ENCODE measurements at places on chromosomes 3 and 15.

- DNase-seq, result no peak
Measured at GRCh38 chr3:3110299-3110630, at the start of gene IL5RA. IL5RA (minus strand) TSS chr3:3110374; CDS start chr3:3104984, 5,390 bp downstream.

- DNase-seq, result no peak
Measured at GRCh38 chr15:66830823-66831222, 128.8 kb downstream of the SMAD6 start.

DNA sequence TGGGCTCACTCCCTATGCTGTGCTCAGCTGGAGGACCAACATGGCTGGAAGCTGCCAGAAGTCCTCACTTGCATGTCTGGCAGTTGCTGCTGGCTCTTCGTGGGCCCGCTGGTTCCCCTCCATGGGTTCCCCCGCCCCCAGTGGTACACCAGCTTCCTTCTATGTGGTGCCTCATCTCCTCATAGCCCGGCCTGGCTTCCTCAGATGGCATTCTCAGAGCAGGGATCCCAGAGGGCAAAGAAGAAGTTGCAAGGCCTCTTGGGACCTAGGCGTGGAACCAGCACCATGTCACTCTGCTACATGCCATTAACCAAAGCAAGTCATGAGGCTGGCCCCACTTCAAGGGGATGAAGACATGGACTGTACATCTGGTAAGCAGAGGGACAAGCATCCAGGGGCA, 2.9 kb upstream of the CFAP92 start:
- no peak for DNase-seq

DNA sequence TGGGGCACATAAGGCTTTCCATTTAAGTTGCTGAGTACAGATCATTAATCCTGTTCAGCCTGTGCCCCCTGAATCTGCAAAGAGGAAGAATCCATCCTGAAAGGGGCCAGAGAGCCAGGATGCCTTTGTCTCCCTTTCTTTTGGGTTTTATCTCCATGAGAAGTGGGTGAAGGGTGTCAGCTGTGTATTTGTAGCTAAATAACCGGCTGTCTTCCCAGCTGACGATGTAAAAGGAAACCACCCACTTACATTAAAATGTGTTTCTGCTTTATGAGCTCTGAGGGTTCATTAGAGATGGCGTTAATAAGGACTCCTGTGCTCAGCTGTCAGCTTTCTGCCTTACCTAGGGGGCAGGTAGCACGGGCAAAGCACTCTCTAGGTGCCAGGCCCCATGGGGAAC, 83.4 kb downstream of the SLCO3A1 start:
- no peak for DNase-seq

DNA sequence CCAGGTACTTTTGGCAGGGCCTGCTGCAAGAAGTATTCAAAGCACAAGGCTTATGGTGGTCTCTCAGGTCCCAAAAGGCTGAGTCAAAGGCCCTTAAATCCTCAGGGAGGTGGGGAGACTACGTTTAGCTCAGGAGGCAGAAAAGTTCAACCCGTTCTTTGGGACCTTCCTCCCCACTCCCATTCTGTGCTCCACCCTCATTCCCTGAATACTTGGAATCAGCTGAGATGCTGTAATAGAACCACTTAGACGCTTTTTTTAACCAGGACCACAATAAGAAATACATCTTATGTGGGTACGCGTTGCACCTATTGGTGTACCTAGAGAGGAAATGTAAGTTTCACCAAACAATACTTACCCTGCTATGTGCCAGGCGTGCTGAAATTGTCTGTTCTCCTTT, 58.0 kb downstream of the FAM174B start:
- no peak for DNase-seq

GRCh38 chr3:127780536-127781400, 41.5 kb downstream of the MGLL start:
- no peak for DNase-seq

GRCh38 chr15:63041974-63042876, at the start of gene TPM1:
TPM1 (plus strand) TSS chr15:63042747; CDS start chr15:63042830, 83 bp downstream.
- DNase-seq, result no peak

DNA sequence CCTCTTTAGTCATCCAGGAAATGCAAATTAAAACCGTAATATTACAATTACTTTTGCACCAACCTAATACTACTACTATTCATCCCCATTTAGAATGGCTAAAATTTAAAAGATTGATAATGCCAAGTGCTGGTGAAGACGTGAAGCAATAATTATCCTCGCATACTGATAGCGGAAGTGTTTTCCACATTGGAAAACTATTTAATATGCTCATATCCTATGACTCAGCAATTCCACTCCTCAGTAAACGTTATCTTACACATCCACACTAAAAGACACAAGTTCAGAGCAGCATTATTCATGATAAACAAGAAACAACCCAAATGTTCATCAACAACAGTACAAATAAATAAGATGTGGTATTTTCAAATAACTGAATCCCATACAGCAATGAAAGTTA, 70.6 kb downstream of the VPS13C start:
- DNase-seq, result no peak

- no peak for DNase-seq
Measured at GRCh38 chr3:11774296-11774877, 72.3 kb downstream of the TAMM41 start.

DNA sequence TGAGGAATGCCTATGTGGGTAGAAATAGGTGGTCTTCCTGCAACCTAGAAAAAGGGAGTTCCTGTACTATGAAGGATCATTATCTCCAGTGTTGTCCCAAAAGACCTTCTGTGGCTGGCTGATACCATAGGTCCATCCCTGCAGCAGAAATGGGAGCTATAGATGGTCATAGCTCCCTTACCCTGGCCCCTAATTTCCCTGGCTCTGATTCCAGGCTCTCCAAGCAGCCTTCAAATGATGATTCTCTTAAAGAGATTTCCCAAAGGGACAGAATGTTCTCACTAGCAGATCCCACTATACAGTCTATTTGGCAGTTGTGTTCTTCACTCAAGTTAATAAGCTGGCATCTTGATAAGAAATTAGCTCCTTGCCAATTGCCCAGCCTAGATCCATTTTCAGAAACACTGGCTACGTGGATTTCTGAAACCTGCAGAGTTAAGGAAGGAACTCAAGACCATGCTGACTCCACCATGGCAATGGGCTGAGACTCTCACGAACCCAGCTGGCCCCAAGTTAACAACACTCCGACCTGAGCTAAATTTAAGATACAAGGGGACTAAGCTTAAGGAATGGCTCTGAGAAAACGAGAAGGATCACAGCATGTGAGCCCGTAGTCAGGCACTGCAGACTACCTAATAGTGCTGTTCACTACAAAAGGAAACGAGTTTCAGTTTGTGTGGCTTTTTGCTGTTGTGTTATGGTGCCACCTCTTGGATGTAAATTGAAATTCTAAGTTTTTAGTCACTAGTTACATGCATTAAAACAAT, 11.4 kb downstream of the C15orf40 start:
- DNase-seq, result no peak

- no peak for DNase-seq
Measured at GRCh38 chr15:85770096-85771041, 24.4 kb downstream of the KLHL25 start.

GRCh38 chr3:171329746-171330145, 130.5 kb downstream of the TNIK start:
- no peak for DNase-seq

DNA sequence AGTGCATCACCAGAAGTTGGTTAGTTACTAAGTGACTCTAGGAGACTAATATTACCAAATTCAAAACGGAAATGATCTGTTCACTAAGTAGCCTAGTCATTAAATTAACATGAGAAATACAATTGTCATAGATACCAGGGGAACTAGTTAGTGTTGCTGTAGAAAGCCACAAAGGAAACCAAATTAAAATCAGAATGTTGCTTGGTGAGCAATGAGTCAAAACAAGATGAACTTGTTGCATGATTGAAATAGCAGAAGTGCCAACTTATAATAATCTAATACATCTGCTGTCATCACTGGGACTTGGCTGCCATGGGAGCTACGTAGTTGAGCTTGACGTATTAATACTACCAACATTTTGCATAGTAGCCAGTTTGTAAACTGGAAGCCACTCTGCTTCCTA, 458.1 kb downstream of the DIPK2A start:
- DNase-seq, result no peak

GRCh38 chr3:170469151-170470062, 50.7 kb downstream of the CLDN11 start:
- DNase-seq, result no peak

DNA sequence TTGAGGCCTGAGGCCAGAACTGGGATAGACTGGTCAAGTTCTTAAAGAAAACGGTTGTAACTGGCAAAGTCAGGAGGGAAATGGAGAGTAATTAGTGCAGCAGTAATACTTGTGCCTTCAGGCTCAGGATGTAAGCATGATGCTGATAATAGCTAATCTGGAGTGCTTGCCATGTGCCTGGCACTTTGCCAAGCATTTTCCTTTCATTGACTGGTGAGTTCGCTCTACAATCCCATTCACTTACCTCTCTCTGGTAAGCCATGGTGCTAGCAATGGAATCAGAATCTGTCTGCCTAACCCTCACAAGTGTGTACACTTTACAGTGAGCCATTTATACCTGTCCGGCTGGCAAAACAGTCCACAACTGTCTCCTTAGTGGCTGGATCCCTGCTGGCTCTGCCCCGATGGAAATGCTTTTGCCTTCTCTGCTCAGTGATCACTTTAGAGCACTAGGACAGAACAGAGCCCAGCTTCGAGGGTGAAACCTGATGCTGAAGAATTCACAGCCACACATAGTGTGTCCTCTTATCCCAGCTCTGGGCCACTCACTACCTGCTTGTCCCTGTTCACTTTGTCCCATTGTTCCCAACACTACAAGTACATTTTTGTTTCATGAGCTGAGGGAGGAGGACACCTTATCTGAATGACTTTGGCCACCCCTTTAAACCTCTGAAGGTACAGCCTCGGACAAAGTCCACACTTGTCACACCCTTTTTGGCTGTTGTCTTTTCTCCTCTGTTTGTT, 10.3 kb downstream of the CHP1 start:
- no peak for DNase-seq

- no peak for DNase-seq
Measured at GRCh38 chr3:133928136-133928893, 32.6 kb upstream of the RAB6B start.

DNA sequence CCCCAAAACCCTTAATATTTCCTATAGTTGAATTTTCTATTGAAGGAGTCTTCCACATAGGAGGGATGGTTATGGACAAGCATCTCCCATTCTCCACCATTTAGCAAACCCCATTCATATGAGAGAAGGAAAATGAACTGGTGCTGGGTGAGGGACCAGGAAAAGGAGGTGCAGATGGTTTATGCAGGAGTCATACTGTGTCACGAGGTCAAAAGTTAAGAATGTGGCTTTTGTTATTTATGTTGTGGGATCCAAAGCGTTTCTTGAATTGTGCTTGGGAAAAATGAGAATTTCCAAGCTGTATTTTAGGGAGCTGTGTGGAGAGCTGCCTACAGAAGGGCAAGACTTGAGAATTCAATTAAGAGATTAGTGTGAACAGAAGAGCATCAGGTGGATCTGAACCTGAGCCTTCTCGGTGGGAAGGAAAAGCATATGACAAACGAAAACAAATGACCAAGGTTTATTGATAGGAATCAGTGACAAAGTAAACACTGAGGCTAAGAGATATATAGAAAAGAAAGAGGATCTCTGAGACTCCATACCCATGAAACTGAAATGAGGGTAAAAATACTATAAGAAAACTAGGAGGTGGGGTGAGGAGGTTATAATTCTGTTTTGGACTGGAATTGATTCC, 473.3 kb upstream of the NR2F2 start:
- no peak for DNase-seq

DNA sequence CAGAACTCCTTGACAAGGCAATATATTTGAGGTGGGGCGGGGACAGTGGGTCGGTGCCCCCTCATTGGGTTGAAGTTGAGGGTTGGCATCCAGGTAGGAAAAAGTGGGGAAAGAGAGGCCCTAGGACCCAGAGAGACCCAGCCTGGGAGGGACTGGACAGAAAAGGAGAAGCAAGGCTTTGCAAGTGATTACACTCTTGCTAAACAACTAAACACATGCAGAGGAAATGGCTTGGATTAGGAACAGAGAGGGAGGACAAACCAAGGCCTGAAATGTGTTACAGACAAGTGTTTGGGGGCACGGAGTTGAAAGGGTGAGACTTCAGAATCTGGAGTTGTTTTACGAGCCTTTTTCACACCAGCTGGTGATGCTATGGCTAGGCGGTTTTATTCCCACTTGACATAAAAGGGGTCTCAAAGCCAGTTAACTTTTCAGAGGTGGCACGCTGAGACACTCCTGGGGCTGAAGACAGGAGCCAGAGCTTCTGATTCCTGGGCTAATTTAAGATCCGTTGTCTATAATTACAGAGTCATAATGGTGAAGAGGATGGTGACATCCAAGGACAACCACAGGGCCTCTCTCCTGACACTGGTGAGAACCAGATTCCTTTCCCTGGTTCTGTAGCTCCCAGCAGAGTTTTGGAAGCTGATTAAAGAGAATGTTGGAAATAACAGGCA, 7.7 kb upstream of the KCTD6 start:
- no peak for DNase-seq

- DNase-seq, result no peak
Measured at GRCh38 chr3:129553719-129554118, 10.7 kb downstream of the H1-8 start.

GRCh38 chr3:26271848-26272247, 350.7 kb upstream of the LRRC3B start:
- no peak for DNase-seq

DNA sequence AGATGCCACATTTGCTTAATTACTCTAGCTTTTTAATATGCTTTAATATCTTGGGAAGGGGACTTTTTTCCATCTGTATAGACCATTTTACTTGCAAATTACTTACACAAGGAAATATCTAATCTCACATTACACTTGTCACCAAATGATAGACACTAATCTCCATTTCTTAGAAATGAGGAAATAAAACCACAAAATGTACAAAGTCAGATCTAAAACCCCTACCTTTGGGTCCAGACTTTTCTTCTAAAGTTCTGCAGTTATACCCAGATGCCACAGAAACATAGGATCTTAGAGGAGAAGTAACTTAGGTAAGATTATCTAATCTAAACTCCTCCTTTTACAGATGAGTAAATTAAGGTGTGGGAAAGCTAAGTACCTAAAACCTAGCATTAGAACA, 44.3 kb downstream of the CD200R1L start:
- no peak for DNase-seq

DNA sequence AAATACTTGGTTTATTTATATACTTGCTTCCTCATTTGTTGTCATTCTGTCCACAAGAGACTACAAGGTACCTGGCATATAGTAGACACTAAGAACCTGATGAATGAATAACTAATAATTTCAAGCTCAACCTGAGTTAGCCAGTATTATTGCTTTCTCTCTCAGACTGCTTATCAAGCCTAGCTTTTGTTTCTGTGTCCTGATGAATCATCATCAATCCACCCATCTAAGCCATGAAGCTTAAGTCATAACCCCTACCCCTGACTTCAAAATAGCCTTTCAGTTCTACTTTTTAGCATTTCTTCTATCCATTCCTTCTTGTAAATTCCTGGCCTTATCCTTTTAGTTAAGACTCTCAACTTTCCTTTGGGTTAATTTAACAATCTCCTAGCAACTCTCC, 420.8 kb downstream of the EPHA6 start:
- DNase-seq, result no peak

GRCh38 chr15:20356444-20356910, 185.1 kb downstream of the GOLGA6L6 start:
- DNase-seq, result peak; percentile 72

DNA sequence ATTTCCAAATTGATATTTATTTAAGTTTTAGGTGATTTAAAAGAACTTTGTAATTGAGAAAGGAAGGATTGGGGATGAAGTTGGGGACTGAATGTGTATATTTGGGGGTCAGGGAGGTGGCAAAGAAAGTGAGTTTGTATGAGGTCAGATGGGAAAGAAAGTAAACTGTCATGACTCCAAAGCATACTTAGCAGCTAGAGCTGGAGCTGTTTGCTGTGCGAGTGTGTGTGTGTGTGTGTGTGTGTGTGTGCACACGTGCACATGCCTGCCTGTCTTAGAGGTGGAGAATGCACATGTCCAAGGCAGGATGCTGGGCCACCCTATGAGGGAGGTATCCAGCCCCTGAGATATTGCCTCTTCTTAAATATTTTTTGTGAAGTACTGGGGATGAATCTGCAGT, 21.0 kb downstream of the BOC start:
- no peak for DNase-seq

All from T follicular helper cell (primary cell).